Left lobe of liver (tissue), 2 donors: ENCODE measurements at places on chromosomes 3 and 15.

DNA sequence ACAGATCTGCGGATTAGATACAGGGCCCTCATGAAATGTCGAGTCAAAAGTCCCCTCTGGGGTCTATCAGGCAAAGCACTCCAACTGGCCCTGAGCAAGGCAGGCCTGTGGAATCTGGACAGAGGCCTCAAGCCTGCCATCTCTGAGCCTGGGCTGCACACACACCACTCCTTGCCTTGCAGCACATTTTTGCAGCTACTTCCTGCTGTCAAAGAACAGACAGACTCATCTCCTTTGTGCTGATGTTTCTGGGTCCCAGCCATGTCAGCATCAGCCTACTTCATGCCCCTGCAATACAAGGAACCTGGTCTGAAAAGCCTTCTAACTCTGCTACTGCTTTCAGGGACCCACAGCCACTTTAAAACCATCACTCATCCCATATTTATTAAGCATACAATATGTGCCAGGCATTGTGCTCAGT is 60.6 kb upstream of the IL12A start:
- no peak for DNase-seq

DNA sequence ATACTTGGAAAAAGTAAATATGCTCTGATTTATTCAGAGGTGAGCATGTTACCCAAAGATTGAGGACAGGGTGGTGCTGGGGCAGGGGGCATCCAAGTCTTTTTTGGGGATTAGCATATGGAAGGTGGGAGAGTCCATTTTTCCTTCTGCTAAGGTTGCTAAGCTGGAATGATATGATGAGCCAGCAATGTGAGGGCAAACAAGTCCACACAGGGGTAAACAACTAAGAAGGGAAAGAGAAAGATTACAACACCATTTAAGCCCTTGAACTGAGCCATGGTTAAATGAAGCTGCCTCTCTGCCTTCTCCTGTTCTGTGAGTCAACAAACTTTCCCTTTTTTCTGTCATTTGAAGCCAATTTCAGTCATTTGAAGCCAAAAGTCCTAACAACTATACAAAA is 89.0 kb downstream of the RPL22L1 start:
- DNase-seq: no peak

DNA sequence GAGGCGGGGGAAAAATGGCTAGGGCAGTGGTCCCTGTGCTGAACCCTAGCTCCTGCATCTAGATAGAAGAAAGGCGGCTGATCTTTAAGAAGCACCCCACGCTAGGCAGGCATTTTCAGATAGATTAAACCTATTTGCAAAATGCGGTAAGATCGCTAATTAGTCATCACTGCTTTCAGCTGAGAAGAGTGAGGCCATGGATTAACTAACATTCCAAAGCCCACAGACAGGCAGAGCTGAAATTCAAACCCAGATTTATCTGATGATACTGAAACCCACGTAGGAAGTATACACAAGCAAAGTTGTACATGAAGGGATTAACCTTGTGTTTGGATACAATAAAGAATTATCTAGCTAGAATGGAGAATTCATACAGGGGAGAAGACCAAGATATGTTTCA is 4.8 kb downstream of the ADPGK start:
- no peak for DNase-seq

GRCh38 chr3:101994386-101994785 is 145.1 kb downstream of the NFKBIZ start:
- no peak for DNase-seq

GRCh38 chr15:101045835-101046691 is 126.9 kb downstream of the LRRK1 start:
- peak; percentile 37 for DNase-seq

- DNase-seq: no peak
Observed at GRCh38 chr15:52113235-52113634, 660 bp upstream of the BCL2L10 start.

GRCh38 chr15:66700802-66701421 is 1.1 kb upstream of the SMAD6 start:
- peak; percentile 98 for DNase-seq

DNA sequence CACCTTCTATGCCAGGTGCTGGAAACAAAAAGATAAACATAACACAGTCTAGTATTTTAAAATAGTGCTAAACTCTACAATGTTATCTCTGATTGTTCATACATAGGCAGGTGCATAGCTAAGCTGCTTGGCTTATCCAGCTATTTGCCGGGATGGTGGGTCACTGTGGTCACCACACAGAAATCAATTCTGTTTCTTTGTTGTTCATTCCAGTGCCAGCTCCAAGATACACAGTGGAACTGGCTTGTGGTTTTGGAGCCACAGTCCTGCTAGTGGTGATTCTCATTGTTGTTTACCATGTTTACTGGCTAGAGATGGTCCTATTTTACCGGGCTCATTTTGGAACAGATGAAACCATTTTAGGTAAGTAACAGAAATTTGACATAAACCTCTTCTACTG is 130.2 kb downstream of the IL1RAP start:
- DNase-seq: peak; percentile 64

GRCh38 chr15:33083232-33084081 is 111.1 kb downstream of the FMN1 start:
- DNase-seq: no peak

DNA sequence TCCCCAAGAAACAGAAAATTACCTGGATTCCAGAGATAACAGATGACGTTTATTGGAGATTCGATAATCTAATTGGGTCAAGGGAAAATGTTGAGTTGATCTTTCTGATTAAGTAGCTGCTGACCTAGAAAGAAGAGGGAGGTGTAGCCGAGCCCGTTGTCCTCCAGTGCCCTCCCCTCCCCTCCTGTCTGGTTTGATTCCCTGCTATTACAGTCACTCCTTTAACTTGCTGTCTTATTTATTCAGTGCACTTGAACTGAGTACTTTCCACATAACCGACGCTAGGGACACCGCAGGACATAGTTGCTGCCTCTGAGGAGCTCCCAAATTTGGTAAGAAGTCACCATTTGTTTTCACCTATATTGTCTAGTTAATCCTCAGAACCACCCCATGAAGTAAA is 103.7 kb downstream of the AQP9 start:
- no peak for DNase-seq

GRCh38 chr15:82118040-82118439 is 72.2 kb upstream of the MEX3B start:
- no peak for DNase-seq

- DNase-seq: no peak
Observed at GRCh38 chr3:72158639-72159326, 373.8 kb upstream of the PROK2 start.

DNA sequence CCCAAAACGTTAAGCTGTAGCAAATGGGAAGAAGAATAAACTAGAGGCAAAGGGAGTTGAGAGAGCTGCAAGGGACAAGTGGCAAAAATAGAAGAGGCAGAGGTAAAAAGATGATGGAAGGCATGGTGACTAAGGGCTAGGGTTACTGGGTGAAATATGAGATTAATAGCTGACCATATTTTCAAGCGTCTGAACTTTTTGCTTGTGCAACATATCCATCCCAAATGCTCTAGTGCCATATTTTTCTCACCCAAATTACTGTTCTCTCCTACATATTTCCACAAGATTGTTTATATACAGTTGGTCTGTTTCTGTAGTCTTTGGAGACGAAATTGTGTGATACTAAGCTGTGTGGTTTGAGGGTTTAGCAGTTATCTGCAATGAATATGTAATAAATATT is 145.5 kb downstream of the GMNC start:
- no peak for DNase-seq

DNA sequence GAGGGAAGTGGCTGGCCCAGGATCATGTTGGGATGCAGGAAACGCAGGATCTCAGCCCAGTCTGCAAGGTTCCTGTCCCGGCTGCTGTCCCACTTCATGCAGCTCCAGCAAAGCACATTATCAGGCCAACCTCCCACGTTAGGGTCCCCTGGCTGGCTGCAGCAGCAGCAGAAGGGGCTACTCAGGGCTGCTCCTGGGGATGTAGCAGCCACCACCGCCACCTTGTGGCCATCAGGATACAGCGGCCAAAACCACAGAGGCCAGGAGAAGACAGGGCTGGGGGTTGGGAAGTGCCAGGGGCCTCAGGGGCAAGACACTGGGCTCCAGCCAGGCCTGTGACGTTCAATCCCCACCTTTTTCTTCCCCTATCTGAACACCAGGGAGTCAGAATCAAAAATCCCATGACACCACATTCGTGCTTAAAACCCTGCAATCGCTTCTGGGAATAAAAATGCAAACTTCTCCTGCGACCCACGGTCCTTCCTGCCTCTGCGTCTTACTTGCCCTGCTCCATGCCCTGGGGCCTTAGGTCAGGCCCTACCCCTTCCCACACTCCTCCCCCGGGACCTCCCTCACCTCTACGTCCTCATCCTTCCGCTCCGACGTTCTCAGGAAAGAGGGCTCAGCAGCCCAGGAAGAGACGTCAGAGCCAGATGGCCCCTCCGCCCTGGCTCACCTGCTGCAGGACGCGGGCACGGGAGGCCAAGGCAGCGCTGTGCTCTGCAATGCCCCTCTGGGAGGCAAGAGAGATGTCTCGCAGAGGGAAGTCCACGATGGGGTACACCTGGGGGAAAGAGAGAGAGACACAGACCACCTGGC is 21.5 kb downstream of the SSUH2 start:
- DNase-seq: peak; percentile 58

DNA sequence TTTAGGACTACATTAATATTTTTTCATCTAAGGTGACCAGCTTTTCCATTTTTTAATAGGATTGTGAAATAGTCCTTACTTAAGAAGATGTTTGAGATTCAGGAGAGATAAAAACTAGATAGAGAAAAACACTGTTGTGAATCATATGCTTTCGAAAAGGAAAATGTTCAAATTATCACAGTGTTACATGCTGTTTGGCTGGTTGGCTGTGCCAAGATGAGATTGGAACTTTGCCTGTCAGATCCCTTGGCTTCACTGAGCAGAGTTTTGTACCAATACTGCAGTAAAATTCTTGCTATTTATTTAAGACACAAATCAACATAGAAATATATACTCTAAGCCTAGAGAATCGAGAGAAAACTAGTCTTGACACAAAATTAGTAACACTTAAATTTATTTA is 117.2 kb downstream of the OXSM start:
- no peak for DNase-seq

DNA sequence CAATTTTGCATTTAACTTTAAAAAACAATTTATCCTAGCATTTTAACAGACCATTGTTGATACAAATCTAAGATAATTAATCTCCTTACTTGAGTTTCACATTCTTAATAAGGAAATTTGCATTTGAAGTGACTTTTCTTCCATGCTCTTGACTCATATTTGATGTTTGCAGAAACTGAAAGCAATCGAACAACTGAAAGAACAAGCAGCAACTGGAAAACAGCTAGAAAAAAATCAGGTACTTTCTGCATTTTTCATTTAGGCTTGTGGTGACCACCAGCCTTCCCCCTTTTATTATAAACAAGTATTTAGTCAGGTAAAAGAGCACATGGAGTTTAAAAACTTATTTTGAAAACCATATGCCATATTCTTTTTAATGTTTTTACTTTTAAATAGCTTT is 20.1 kb upstream of the SELENOT start:
- no peak for DNase-seq

- no peak for DNase-seq
Observed at GRCh38 chr3:109071350-109072142, 46.4 kb downstream of the MORC1 start.

DNA sequence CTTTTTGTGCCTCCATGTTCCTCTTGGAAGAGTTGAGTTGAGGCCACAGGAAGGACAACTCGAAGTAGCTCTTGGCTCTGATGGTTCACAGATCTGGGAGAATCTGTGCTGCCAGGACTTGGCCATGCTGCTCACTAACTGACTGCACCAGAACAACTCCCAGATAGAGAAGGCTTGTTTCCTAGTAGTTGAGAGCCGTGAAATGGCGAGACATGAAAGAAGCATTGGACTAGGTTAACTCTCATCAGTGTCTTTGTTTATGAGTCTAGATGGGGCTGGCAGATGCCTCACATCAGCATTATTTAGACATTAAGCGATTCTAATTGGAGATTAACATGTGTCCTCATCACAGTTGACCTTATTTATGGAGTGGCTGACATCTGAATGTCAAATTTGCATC is 92.9 kb upstream of the AGBL1 start:
- no peak for DNase-seq

- DNase-seq: no peak
Observed at GRCh38 chr15:101698314-101698713, 26.0 kb downstream of the TARS3 start.

DNA sequence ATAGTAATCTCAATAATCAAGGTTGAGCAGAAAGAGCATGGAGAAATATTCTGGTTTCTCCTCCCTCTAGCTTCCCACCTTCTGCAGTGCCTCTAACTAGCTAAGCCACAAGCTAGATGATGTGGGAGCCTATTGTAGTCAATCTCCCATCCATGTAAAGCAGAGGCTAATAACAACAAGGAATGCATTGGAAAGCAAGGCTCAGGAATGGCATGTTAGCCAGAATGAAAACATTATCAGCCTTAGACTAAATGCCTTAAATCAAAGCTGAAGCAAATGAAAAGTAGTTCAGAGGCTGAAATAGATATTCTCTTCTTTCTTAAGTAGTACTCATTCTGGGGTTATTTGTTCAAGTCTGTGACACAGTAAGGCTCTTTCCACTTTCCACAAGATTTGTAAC is 350.3 kb upstream of the DPPA4 start:
- no peak for DNase-seq

- DNase-seq: no peak
Observed at GRCh38 chr15:78414621-78415250, 23.3 kb upstream of the IREB2 start.

GRCh38 chr3:112384769-112385168 is 51.8 kb downstream of the CD200 start:
- no peak for DNase-seq

GRCh38 chr3:71546821-71547220 is 36.7 kb downstream of the FOXP1 start:
- DNase-seq: no peak

DNA sequence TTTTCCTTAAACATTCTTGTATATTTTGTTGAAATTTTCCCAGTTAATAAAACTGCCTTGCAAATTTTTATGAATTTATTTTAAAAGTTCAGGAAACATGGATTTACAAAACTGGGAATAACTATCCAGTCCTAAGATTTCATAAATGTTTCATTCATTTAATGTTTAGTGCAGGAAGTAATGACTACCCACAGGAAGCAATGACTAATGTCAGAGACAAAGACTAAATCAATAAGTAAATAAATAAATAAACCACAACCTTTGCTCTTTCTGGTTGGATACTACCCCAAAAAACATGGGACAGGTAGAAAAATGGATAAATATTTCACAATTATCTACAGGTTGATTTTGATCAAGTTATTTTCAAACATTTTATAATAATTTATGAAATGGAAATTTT is 48.8 kb upstream of the TMCO5A start:
- no peak for DNase-seq

- no peak for DNase-seq
Observed at GRCh38 chr3:61574854-61575253, 13.5 kb downstream of the PTPRG start.

- no peak for DNase-seq
Observed at GRCh38 chr3:186223476-186223875, 114.6 kb upstream of the ETV5 start.

- DNase-seq: no peak
Observed at GRCh38 chr15:76575679-76576078, 239.1 kb downstream of the ISL2 start.

DNA sequence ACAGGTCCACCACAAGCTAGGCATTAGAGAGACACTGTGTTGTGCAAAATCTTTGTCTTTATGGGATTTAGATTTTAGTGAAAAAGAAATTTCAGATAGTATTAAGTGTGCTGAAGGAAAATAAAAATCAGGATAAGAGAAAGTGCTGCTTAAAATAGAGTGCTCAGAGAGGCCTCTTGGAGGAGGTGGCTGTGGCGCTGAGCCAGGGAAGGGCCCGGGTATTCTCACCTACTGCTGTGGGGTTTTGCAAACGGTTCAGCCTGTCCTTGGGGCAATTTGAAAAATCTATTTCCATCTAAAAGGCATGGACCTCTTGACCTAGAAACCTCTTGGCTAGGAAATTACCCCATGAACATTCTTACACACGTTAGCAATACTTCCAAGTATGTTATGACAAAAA is 267.7 kb downstream of the TJP1 start:
- no peak for DNase-seq
